ENCODE measurements at places on chromosomes 7 and 10.

DNA sequence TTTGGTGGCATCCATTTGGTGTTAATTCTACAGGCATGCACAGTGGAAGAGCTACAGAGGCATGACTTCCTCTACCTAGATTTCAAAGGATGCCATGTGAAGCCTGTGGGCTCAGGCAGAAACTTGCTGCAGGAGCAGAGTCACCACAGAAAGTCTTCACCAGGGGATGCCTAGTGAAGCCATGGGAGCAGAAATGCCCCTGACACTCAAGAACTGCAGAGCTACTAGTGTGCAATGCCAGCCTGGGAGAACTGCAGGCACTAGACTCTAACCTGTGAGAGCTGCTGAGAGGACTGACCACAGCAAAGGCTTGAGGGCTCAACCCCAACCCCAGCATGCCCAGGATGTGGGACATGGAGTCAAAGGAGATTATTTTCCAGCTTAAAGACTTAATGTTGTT, 3.9 kb downstream of the OR9A2 start:
- no peak for DNase-seq

DNA sequence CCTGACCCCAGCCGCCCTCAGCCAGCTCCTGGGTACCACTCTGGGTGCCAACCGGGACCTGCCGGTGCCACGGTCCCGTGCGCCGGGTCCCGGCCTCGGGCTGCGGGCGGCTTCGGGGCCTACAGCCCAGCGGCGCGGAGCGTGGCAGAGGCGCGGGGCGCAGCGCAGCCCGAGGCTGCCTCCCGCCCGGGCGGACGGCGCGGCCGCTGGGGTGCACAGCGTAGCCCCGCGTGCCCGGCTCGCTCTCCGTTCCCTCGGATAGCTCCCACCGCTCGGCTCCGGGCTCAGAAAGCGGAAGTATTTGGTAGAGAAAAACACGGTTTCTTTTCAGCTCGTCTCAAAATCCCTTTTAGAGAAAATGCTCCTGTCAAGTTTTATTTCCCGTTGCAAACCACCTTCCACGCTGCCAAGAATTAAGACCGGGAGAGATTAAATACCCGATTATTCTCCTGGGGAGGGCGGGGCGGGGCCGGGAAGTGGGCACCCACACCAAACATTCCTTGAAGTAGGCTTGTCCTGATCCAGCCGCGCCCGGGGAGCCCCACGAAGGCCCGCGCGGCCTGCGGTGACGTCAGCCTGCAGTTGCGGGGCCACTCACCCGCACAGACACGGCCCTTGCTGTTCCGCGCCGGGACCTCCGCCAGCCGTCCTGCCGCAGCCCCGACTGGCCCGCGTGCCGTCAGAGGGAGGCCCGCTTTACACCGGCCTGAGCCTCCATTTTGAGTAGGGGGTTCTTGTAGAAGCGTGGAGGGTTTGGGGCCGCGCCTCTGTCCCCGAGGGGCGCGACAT, 7.2 kb downstream of the HOXA13 start:
- DNase-seq = peak; percentile 69

- peak; percentile 86 for DNase-seq
Observed at GRCh38 chr7:2894118-2894940, 50.2 kb upstream of the GNA12 start.

DNA sequence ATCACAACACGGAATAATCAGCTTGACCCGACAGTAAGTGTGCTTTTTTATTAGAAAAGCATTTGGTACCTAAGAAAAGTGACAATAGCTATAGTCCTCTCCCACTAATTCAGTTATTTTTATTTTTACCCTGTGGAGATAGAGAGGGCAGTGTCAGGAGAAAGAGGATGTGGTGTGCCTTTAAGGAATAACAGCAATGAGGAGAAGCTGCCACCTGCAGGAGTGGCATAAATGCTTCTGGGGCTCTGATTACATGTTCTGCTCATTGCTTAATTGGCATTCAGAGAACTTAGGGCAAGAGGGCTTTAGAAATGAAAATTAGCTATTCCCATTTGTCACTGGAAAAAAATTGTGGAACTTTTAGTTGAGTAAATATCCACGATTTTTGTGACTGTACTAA, 60.1 kb downstream of the DENND11 start:
- no peak for DNase-seq

- DNase-seq = no peak
Observed at GRCh38 chr7:112162784-112163506, 43.3 kb downstream of the DOCK4 start.

- DNase-seq = no peak
Observed at GRCh38 chr10:10911471-10911921, 106.2 kb upstream of the CELF2 start.

DNA sequence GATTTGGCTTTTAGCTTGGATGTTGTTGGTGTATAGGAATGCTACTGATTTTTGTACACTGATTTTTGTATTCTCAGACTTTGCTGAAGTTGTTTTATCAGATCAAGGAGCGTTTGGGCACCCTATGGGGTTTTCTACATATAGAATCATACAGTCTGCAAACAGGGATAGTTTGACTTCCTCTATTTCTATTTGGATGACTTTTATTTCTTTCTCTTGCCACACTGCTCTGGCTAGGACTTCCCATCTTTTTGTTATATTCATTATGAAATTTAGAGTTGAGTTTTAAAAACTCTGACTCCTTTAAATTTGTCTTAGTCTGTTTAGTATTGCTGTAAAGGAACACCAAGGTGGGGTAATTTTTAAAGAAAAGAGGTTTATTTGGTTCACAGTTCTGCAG, 4.7 kb downstream of the ZNF786 start:
- no peak for DNase-seq

- no peak for DNase-seq
Observed at GRCh38 chr7:42661312-42661711, 250.6 kb downstream of the C7orf25 start.

DNA sequence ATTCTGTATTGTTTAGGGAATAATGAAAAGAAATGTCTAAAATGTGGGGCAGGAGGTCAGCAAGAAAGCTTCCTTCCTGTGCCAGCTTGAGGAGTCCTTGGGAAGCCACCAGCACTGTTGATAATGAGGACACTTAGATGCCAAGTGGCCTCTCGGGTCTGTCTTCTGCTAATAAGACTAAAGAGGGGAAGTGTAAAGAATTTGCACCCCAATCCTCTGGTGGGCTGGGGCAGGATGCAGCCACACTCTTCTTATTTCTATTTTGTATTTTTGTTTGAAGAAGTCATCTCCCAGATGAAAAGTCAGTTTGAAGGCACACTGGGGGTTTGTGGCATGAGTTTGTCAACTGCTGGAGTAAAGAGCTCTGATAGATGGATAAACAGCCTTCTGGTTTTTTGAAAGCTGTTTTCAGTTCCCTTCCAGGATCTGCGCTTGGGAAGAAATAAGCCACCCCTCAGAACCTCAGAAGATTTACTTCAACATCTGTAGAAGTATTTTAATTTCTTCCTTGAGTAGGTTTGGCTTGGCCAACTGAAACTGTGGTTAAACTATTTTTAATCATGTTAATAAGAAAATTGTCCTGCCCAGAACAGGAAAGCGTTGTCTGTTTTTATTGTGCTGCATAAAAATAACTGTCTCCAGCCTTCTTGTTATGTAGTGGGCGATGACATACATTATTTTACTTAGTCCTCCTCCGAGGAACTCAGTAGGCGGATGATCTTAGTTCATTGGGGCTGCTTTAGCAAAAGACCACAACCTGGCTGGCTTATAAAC, 128.8 kb upstream of the GPR26 start:
- no peak for DNase-seq

- DNase-seq = no peak
Observed at GRCh38 chr10:28623483-28623882, 53.8 kb upstream of the BAMBI start.

- no peak for DNase-seq
Observed at GRCh38 chr10:96834120-96834519, 2.0 kb downstream of the LCOR start.

- no peak for DNase-seq
Observed at GRCh38 chr10:6012121-6012905, 35.0 kb upstream of the IL15RA start.

DNA sequence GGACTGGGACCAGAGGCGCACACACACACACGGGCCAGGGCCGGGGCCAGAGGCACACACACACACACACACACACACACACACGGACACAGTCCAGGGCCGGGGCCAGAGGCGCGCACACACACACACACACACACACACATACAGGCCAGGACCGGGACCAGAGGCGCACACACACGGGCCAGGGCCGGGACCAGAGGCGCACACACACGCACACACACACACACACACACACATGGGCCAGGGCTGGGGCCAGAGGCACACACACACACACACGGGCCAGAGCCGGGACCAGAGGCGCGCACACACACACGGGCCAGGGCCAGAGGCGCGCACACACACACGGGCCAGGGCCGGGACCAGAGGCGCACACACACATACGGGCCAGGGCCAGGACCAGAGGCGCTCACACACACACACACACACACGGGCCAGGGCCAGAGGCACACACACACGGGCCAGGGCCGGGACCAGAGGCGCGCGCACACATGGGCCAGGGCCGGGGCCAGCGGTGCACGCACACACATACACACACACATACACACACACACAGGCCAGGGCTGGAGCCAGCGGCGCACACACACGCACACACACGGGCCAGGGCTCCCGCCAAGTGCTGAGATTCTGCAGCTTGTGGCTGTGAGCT, 268.8 kb downstream of the ELFN1 start:
- no peak for DNase-seq

DNA sequence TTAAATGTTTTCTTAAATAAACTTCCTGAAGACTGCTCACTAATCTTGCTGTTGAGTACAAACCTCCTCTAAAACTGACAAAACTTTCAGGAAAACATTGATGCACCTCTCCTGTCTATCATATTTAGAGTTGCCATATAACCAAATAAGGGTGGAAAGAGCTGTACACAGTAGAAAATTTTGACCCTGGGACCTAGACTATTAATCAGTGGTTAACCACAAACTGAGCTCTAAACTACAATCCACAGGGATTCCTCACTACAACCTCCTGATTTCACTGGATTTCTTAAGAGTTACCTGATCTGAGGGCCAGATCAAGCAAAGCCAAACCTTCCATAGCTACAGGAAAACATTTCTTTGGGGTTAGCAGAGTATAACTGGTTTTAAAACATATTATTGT, 39.9 kb upstream of the WNT16 start:
- no peak for DNase-seq

DNA sequence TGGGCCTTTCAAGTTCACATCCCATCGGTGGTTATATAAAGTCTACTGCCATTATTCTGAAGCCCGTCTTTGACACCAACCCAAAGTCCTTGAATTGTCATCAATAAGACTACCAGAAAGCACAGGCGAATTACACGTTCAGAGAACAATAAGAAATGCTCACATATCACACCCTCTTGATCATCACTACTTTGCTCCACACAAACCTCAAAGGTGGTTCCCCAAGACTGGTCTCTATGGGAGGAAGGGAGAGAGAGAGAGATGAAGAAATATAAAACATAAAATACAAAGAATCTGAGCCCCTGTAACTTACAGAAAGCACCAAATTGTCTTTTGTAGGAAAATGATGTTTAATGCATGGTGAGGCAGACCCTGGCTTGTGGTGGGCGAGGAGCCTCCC, 4.4 kb downstream of the HIPK2 start:
- no peak for DNase-seq

- no peak for DNase-seq
Observed at GRCh38 chr7:2818653-2819052, 25.5 kb downstream of the GNA12 start.

- DNase-seq = no peak
Observed at GRCh38 chr7:130473289-130473688, 18.6 kb upstream of the MEST start.

GRCh38 chr10:73233883-73234282, 13.2 kb downstream of the DNAJC9 start:
- no peak for DNase-seq

GRCh38 chr7:125445836-125446235, 516.2 kb upstream of the POT1 start:
- DNase-seq = no peak

GRCh38 chr7:70694434-70694970, 437.4 kb upstream of the GALNT17 start:
- no peak for DNase-seq

- DNase-seq = no peak
Observed at GRCh38 chr7:127995881-127996215, 35.4 kb downstream of the LRRC4 start.

DNA sequence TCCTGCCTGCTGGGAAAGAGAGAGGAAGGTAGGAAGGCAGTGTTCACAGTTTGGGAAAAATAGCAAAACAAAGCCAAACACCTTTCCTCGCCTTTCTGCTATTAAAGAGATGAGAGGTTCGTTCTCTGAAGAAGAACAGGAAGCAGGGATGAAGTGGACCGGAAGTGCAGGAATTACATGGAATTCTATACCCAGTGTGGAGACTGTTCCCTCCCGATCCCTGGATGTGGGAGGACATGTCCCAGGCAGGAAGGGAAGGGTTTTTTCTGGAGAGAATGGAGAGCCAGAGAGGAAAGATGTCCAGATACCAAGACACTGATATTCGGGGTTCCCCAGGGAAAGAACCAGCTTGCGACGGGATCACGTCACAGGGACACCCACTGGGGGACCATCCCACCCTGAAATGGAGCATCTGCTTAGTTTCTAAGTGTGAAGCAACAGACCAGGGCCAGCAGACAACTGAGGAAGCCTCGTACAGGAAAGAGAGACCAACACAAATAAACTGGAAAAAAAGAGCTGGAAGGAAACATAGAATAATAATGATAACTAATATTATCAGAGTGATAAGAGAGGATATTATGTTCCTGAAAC, 187.6 kb downstream of the PRPF18 start:
- peak; percentile 17 for DNase-seq

DNA sequence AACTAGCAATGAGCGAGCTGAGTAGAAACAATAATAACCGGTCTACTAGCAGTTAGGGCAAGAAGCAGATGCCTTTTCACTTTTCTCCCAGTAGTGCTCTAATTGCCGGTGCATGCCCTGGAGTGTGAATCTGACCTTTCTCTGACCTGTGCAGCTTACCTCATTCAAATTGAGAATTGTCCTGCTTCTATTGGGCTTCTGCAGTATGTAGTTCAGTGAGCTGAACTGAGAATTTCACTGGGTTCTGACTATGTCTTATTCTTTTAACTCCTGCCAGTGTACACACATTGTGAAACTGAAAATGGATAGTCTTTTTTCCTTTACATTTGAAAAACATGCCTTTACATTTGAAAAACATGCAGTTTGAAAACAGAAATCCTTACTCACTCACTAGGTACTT, 157.9 kb upstream of the GRM3 start:
- DNase-seq = no peak

GRCh38 chr7:105141068-105141467, 127.1 kb downstream of the KMT2E start:
- DNase-seq = no peak

DNA sequence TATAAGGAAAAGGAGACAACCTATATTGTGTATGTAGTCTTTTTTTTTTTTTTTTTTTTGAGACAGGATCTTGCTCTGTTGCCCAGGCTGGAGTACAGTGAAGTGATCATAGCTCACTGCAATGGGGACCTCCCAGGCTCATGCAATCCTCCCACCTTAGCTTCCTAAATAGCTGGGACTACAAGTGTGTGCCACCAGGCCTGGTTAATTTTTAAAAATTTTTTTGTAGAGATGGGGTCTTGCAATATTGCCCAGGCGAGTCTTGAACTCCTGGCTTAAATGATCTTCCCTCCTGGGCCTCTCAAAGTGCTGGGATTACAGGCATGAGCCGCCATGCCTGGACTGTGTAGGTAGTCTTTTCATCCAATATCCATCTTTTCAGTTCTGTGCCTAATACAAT, 78.7 kb upstream of the ARHGAP21 start:
- no peak for DNase-seq

GRCh38 chr10:283916-284356, 148.7 kb downstream of the ZMYND11 start:
- peak; percentile 62 for DNase-seq
